T-helper 22 cell (primary cell): ENCODE measurements at places on chromosomes 11 and 22.

DNA sequence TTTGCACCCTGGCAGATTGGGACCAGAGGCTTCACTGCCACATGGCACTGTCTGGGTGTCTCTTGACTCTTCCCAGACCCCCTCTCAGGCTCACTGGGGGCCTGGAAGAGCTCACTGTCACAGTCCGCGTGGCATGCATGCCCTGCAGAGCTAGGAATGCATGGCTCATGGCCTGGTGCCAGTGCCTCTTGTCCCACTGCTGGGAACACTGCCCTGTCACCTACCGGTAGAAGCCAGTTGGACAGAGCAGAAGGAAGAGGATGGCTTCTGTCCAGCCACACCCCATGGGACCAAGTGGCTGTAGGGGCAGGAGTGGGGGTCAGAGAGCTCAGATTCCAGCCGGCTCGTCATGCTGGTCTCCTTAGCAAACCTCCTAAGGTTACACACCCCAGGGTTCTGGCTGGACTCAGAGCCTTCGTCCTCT is 29.7 kb downstream of the MB start:
- no peak for DNase-seq

DNA sequence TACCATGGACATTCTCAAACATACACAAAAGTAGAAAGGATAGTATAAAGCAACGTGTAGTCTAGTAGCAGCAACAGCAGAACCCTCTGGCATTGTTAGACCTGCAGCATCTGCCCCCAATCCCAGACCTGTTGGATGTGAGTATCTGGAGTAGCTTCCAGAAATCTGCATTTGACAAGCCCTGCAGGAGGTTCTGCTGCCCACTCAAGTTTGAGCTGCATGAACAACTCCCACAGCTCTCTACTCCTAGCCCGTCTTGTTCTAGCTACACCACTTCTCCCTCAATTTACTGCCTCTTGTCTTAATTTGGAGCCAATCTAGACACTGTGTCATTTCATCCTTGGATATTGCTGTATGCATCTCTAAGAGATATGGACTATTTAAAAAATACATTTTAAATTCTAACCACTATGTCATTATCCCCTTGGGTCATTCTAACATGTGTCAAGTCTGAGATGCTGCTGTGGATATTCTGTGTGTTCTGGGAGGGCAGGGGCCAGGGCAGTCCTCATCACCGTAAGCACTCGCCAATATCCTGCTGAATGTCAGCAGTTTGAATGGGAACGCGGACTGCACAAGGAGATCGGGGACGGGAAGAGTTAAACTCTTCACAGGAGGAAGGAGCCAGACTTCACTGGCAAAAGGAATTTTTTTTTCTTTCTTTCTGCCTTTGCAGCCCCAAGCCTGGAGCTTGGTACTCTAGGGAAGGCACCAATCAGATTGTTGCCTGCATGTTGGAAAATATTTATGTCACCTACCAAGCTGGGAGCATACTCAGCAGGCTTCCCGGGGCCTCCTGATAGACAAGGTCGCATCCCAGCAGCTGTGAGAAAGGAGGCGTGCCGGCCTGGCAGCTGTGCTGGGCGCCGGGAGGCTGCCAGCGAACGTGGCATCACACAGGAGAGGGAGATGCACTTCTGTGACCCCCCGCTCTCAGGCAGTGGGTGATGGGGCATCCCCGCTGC is 429.0 kb downstream of the MIAT start:
- no peak for DNase-seq

DNA sequence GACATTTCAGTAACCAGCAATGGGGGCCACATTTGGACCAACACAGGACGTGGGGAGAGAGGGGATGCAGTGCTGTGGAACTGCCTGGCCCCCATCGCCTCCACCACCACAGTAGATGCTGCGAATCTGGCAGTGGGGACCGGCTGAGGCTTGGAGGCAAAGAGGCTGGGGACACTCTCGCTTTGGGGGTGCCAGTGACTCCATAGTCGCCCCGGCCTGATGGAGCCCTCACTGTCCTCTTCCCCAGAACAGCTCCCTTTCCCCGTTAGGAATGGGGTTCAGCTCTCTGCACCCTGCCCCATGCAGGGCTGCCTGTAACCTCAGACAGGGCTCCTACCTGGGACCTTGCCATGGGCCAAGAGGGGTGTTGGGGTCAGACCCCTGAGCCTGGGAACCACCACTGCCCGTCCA is 1.8 kb upstream of the MUC2 start:
- no peak for DNase-seq

- no peak for DNase-seq
These were observed 5.3 kb downstream of the DNHD1 start for GRCh38 chr11:6502382-6502781.
